Mucosa of gallbladder (tissue), 1 donor: ENCODE measurements at places on chromosomes 6 and 20. TPM values are rescaled to one million over a fixed set of nuclear protein-coding genes. Genes with fewer than 3 reads are reported as not detected.
A peak's percentile ranks its signal among the peaks of the same experiment; 100 is the strongest.

GRCh38 chr6:109644131-109644530 lies 46.9 kb downstream of the AK9 start:
- DNase-seq, result no peak

DNA sequence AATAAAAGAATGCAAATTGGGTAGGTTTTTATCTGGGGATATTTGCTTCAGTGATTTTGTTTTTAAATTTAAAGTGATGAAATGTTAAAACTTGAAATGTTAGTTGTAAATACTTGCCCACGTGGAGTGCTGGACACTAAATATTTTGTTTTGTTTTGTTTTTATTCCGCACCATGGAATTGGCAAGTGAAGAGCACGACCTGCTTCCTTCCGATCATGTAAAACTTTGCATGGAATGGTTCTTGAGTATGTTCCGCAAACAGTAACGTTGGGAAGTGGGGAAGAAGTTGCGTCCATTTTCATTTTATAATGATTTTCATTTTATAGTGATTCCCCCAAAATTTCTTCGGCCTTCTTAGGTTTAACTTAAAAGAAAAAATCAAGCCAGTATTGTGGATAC lies 765 bp downstream of the IRAK1BP1 start:
- no peak for DNase-seq

GRCh38 chr20:23320317-23320716 lies 30.3 kb upstream of the NXT1 start:
- DNase-seq, result no peak

NKX2-2 gene
- total RNA-seq, result not detected

DNA sequence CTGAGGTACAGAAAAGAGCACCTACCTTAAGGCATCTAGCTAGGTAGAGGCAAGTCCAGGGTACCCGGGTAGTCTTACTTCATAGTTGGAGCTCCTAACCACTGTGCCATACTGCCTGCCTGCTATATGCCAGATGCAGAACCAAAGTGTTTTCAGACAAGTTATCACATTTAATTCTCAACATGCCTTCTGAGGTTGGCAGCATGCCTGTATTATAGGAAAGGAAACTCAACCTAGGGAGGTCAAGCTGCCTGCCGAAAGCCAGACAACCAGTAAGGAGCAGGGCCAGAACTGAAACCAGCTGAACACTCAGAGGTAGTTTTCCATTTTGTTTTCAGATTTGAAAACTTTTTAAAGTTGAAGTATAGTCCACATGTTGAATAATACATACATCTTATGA lies 5.4 kb downstream of the CTNNBL1 start:
- DNase-seq, result no peak

DNA sequence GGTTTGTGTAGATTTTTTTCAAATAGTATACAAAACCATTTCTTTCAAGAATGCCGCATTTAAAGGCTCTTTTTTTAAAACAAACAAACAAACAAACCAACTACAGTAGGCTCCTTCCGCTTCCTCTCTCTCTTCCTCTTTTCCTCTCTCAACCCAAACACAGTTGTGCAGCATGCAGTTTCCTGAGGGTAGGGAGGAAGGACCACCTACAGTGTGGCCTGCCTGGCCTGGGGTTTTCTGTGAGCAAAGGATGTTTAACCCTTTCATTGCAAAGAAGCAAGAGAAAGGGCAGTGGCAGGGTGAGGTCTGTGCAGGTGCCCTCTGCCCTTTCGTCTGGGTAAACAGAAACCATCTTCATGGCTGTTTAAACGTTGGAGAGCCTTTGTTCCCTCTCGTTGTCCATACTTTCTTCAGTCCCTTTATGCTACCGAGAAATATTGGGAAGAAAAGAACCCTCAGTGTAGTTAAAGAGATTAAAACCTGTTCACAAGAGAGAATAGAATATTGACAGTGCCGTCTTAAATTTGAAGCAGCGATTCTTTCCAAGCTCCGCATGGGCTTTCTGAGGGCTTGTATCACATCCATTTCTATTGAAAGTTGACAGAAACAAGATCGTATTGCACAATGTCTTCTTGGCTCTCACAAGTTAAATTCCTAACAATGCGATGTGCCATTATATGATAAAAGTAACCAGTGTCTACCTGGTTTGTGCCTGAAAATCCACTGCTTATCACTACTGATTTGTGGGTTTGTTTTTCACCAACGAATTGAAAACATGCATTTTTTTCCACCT lies 215.5 kb upstream of the SNX9 start:
- DNase-seq, result no peak

VSX1 gene
- not detected for total RNA-seq

- DNase-seq, result peak; percentile 12
These were observed 56.3 kb upstream of the TULP1 start for GRCh38 chr6:35569011-35569461.

- no peak for DNase-seq
These were observed 95.3 kb downstream of the MLIP start for GRCh38 chr6:54206510-54206909.

RGS17 gene
- 3.5 TPM for total RNA-seq

GRCh38 chr20:35592339-35592974 lies 23.2 kb upstream of the SPAG4 start:
- no peak for DNase-seq

GRCh38 chr6:165871571-165871970 lies 208.5 kb upstream of the PDE10A start:
- DNase-seq, result no peak

DNA sequence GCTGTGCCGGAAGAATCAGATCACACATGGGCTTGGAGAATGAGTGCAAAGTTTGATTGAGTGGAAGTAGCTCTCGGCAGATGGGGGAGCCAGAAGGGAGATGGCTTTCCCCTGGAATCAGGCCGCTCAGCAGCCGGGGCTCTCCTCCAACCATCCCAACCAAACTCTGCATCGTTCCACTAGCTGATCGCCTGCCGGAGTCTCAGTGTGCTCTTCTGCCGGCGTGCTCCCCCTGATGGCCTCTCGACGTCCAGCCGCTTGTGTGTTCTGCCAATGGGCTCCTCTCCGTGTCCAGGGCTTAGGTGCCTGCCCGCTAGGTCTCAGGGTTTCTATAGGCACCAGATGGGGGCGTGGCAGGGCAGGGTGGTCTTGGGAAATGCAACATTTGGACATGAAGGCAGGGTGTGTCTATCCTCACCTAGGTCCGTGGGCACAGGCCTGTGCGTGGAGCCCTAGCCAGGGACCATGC lies 4.9 kb upstream of the BIRC7 start:
- peak; percentile 38 for DNase-seq

GRCh38 chr20:47566269-47566668 lies 64.6 kb downstream of the NCOA3 start:
- DNase-seq, result no peak

DNA sequence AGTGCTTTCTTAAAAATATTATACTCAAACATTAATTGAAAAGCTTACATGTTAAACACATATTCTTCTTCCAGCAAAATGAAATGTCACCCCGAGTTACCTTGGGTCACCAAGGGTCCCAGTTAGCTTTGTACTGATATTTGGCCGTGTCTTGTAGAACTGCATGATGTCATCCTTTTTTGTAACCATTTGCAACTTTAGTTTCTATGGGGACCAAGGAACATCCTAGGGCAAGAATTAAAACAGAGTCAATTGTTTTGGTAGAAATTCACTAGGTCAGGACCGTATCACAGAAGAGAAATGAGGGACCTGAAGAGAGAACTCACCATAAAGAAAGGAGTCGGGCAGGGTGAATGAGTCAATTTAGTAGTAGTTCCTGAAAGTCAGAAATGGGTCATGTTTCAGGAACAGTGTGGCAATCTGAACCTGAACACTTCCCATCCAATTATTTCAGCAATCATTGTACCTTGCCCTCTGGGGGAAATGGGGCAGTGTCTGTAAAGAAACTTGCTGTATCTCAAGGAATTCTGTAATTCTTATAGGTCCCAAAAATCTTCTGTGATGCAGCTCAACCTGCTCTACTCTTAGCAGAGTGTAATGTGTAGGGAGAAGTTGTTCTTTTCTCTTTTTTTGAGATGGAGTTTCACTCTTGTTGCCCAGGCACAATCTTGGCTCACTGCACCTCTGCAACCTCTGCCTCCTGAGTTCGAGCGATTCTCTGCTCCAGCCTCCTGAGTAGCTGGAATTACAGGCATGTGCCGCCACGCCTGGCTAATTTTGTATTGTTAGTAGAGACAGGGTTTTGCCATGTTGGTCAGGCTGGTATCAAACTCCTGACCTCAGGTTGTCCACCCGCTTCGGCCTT lies 5.3 kb upstream of the AKAP7 start:
- DNase-seq, result no peak

MMP24 gene
- total RNA-seq, result 1.6 TPM

FLRT3 gene
- 33.2 TPM for total RNA-seq

GRCh38 chr20:46893877-46894578 lies 615 bp upstream of the EYA2 start:
- no peak for DNase-seq

- no peak for DNase-seq
These were observed 198.7 kb downstream of the TFAP2C start for GRCh38 chr20:56827763-56828162.

- no peak for DNase-seq
These were observed 341.2 kb downstream of the SYNE1 start for GRCh38 chr6:152295920-152296319.

DNA sequence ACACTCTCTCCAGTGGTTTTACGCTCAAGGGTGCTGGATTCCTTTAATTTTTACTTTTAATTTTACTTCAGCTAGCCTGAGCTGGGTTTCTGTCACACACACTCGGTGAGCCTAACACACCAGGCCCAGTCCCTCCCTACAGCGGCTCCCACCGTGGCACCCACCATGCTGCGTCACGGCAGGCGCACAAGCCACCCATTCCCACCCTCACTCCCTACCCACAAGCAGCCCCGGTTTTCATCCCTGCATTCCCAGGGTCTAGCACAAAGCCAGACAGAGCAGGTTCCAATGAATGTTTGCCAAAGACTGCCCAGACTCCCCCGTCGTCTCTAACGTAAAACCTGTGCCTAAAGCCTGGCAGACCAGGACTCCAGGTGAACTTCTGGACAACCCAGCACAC lies 50.3 kb downstream of the MYH7B start:
- no peak for DNase-seq

GRCh38 chr6:44530910-44531234 lies 143.4 kb downstream of the CDC5L start:
- no peak for DNase-seq

GRCh38 chr20:2399390-2399789 lies 18.7 kb downstream of the TGM6 start:
- DNase-seq, result no peak

DNA sequence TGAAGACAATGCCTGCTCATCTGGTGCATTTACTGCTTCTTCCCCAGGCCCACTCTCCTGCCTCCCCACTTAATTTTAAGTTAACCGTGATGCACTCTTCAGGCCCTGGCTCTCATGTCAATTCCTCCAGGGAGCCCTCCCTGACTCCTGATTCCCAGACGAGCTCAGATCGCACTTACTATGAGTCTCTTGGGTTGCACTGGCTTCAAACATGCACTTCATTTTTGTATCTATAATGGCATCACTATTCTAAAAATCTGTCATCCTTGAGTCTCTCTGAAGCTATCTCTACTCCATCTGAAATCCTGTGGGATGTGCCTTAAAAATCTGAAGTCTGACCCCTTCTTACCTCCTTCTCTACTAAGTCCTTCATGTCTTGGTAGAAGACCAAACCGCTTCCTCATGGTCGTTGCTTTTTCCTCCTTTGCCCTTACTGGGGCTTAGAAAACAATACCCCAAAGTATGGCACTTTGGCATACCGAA lies 24.7 kb downstream of the COX4I2 start:
- DNase-seq, result no peak

- DNase-seq, result no peak
These were observed 1.6 kb downstream of the TENT5A start for GRCh38 chr6:81750681-81751387.

DNA sequence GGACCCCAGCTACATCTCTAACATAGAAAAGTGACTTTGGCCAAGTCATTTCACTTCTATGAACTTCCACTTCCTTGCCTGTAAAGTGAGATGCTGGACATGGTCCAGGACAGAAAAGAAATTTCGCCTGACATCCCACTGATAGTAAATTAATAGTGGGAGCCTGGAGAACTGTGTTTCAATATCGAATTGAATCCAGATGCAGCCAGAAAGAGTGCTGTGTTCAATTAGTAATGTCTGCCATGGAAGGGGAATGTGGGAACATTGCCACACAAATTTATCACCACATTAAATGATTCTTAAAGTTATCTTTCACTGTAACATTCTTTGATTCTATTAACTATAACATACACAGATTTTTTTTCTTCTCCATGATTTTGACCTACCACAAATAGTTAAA lies 255.0 kb downstream of the HACE1 start:
- DNase-seq, result no peak

- DNase-seq, result no peak
These were observed 20.0 kb downstream of the IRF4 start for GRCh38 chr6:411402-412145.

AGER gene
- 11.8 TPM for total RNA-seq

DNA sequence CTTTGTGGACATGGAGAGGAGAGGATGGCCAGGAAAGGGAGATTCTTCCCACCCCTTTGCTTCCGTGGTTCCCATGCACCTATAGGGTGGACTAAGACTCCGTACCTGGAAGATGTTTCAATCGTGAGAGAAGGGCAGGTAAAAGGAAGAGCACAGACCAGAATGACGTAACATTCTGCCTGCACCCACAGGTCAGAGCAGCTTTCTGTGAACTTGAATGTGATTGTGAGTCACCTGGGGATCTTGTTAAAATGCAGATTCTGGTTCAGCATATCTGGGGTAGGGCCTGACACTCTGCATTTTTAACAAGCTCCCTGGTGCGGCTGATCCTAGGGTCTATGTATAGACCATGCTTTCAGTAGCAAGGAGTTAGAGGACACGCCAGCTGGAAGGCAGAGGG lies 164.1 kb upstream of the SGK1 start:
- DNase-seq, result no peak

CEP85L gene
- total RNA-seq, result 9.7 TPM

NRSN2 gene
- total RNA-seq, result 30.5 TPM

SMPDL3A gene
- 27.9 TPM for total RNA-seq

GRCh38 chr6:36631326-36632011 lies 37.3 kb downstream of the SRSF3 start:
- no peak for DNase-seq

POM121L2 gene
- total RNA-seq, result not detected

- no peak for DNase-seq
These were observed 100.5 kb downstream of the LMBRD1 start for GRCh38 chr6:69696273-69696672.

PAX1 gene
- total RNA-seq, result not detected

- DNase-seq, result no peak
These were observed 170.0 kb downstream of the FOXA2 start for GRCh38 chr20:22414305-22414742.

- no peak for DNase-seq
These were observed 172.4 kb downstream of the GJA10 start for GRCh38 chr6:90066697-90067096.
